ENCODE measurements at places on chromosomes 5 and 9.

GRCh38 chr9:105479846-105480245 lies 32.0 kb downstream of the FSD1L start:
- DNase-seq: no peak

- DNase-seq: no peak
These were observed 109.7 kb upstream of the IER5L start for GRCh38 chr9:129287619-129288305.

DNA sequence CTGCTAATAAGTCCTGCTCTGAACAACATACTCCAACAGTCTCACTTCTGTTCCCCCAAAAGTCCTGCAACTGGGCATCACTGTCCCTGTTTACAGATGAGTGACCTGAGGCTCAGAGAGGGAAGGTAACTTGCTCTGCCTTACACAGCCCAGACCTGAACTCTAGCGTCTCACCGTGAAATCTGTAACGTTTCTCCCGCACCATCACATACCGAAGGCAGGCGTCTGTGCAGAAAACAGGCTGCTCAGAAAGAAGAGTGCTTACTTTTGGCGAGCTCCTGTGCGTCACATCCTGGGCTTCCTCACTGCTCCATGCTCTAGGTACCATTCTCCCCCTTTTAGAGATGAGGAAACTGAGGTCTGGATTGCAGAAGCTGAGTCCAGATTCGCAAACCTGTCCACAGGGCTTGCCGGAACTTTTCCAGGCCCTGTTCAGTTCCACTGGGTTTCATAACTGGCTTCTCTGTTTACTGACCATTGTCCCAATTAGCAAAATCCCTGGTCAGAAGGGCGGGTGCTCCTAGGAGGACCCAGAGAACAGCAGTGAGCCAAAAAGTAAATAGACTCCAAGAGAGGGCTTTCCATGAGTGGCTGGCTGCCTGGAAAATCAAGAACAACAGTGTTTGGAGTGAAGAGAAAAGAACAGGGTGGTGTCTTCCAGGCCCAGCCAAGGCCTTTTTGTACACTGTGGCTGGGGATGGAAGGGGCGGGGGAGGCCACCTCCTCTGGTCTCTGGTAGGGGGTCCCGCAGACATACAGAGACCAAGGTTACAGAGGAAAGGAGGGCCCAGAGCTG lies 27.1 kb downstream of the GSN start:
- DNase-seq: no peak

- no peak for DNase-seq
These were observed 42.2 kb upstream of the PDE8B start for GRCh38 chr5:77168161-77168878.

DNA sequence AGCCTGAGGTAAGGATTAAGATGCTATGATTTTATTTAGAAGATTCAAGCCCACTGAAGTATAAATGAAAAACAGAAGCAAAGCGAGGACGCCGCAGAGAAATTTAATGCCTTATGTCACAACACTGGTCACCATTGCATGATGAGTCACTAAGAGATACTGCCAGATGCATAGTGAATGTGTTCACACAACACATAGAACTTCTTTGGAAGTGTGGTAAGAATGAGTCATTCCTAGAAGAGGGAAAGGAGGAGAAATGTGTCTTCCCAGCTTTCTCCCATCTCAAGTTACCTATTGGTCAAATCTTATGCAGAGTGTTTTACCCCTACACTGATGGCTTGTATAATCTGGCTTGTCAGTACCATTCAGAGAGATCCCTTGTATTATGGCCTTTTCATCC lies 465.3 kb upstream of the ARRDC3 start:
- DNase-seq: no peak

GRCh38 chr5:61651195-61651594 lies 319.1 kb downstream of the ZSWIM6 start:
- no peak for DNase-seq

GRCh38 chr5:119948162-119948561 lies 318.8 kb downstream of the FAM170A start:
- no peak for DNase-seq

DNA sequence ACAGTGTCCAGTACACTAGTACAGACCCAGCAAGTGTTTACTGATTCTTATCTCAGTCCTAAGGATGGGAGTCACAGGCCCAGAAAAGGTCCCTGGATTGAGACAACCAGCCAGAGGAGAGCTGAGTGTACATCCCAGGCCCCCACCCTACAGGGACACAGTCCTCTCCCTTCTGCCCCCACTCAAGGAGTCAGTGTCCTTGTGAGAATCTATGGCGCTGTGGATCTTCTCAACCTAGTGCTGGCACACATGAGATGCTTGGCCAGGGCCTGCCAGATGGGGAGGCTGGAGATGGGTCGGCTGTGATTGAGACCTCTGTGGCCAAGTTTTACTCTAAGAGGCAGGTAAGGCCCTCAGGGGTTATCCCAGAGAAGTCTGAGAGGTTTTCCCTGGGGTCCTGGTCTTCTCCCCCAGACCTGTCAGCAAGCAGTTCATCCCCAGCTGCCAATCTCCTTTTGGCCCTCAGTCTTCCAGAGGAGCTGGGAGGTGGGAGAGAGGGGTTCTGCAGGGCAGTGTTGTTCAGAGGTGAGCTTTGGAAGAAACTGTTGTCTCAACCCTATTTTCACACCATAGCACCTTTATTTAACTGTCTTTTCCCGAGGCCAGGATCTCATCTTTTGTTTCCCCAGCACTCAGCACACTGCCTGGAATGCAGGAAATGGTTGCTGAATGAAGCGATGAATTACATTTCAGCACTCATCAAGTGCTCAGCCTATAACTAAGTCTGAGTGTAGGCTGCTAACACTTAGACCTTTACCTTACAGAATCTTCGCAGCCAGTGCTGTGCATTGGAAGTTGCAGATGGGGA lies 3.2 kb upstream of the NSD1 start:
- no peak for DNase-seq

DNA sequence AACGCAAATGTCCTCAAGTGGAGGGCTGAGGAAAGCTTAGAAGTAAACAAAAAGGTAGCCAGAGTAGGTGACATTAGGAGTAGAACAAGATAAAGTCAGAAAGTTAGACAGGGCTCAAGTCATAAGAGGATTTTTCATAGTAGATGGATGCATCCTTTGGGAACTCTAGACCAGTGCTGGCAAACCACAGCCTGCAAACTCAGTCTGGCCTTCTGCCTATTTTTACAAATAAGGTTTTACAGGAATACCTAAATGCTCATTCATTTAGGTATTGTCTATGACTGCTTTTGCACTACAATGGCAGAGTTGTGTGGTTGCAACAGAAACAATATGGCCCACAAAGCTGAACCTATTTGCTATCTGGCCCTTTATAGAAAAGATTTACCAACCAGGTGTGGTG lies 116.0 kb upstream of the HMHB1 start:
- DNase-seq: no peak

- no peak for DNase-seq
These were observed 124.5 kb downstream of the PDZD2 start for GRCh38 chr5:31763424-31763823.

DNA sequence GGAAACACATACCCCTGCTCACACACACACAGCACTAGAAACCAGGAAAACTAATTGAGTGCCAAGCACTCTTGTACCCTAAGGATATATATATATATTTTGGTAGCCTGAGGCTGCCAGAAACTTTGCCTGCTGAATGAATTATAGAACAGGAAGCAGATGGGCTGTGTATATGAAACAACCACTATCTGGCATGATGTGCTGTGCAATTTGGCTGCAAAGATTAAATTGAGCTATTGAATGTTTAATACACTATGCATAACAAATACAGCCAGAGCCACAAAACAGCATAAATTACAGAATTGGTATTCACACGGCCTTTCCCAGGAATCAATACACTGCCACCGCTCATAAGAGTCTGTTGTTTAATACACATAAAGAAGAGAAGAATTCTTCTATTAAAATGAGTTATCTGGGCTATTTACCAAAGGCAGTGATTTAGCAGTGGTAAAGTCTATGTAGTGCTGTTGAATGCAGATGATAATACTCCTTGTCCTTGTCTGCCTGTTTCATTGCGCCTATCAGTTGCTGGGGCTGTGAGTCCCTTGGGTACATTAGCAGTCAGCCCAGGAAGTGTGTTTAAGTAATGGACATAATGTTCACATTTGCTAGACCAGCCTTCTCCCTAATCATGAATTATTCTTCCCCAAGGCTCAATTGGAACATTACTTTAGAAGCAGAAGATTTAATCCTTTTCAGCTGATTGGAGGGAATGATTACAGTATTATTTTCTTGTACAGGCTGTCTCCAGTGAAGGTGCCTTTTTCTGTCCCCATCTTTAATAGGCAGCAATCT lies 294.3 kb downstream of the TLE1 start:
- no peak for DNase-seq

- DNase-seq: no peak
These were observed 158.1 kb downstream of the SIL1 start for GRCh38 chr5:139040081-139040480.

- DNase-seq: no peak
These were observed 67.6 kb upstream of the NR5A1 start for GRCh38 chr9:124574534-124575375.

All from CD4-positive, alpha-beta T cell treated with Interleukin-10 for 1 hour (primary cell).